ENCODE measurements at places on chromosomes 3 and 15.

- DNase-seq = no peak
Measured at GRCh38 chr3:160390565-160391138, 8.4 kb downstream of the IFT80 start.

- no peak for DNase-seq
Measured at GRCh38 chr3:120119846-120120510, 25.7 kb upstream of the GSK3B start.

GRCh38 chr15:97694456-97694855, 266.0 kb upstream of the ARRDC4 start:
- no peak for DNase-seq

DNA sequence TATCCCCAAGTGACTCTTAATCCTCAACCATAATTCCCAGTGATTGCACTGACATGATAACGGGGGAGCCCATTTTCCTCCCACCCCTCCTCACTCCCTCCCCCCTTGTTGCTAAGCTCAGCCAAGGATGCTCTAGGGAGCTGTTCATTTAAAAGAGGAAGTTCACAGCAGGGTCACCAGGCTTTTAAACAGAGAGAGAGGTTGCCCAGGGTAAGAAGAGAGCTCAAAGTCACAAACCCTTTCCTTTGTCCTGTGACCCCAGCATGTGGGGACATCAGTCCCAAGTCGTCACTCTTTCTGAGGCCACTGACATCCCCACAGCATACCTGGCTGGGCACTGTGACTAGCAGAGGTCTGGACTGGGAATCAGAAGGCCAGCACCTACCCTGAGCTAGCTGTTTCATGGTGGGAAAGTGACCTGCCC, 144.1 kb downstream of the RORA start:
- DNase-seq = no peak

DNA sequence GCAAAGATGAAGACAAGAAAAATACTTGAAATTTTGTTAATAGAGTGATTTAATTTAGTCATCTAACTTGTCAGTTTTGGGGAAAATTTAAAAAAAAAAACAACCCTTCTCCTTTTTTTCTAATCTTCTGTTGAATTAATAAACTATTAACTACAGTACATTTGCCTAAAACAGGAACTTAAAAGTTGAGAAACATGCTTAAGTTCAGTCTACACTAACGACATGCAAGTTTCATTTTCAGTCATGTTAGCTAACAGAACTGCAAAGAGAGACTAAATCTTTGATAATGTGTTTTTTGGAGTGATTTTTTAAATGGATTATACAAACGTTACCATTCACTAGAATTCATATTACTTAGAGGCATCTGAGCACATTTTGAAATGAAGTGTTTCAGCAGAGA, 71.9 kb upstream of the MBNL1 start:
- no peak for DNase-seq

GRCh38 chr15:47517737-47518136, 199.6 kb upstream of the SEMA6D start:
- no peak for DNase-seq

DNA sequence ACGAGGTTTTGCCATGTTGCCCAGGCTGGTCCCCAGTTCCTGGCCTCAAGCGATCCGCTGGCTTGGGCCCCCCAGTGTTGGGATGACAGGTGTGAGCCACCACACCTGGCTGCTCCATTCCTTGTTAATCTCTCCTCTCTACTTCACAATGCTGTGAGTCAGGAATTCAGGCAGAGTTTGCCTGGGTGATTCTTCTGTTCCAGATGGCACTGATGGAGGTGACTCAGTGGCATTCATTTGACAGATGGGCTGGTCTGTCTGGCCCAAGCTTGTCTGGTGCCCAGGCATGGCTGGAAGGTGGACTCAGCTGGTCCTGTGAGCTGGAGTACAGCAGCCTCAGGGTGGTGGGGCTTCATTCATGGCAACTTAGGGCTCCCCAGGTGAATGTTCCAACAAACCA, 43.2 kb downstream of the SLC6A20 start:
- no peak for DNase-seq

DNA sequence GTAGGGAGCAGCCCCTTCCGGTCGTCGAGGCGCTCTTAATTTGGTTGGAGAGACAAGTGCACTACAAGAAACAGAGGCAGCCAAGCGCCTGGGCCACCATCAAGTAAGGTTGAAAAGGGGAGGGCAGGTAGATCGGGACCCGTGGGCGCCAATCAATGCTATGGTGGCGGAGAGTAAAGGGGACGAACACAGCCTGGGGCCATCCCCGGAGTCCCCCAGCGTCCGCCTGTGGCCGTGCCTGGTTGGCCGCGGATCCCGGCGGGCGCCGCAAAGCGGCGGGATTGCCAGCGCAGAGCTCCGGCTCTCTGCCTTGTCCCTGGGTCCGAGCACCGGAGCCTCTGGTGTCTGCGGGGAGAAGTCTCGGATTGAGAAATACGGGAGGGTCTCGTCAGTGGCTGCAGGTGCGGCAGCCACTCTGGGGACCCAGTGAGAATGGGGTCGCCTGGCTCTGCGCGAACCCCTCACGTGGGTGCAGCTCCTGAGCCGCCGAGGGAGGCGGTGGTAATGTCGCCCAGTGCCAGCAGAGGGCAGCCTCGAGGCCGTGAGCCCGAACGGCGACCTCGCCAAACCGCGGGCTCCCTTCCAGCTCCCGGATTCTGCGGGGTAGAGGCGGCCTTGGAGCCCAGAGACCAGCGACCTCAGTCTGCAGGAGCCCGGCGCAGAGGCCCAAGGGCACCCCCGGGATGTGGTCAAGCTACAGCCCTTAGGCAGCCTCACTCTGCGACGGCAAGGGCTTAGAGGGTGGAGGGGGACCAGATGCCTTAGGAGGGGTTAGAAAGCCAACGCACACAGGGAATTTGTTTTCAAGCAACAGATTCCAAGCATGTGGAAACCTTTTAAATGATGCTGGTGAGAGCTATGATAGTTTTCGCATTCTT, 10.8 kb downstream of the FOXL2 start:
- peak; percentile 72 for DNase-seq

DNA sequence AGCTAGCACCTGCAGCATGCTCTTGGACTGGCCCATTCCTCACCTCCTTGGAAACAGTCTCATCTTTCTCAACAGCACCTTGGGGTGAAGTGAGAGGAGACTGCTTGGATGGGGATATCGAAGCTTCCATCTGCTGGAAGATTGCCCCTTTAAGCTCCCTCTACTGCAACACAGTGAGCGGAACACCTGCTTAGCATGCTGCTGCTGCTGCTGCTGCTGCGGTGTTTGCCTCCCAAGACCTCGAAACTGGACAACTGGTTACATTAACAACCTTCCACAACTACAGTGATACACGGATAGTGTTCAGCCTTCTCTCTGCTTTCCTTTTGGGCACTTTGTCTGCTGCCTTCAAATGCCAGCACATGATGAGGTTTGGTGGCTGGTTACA, 253.9 kb upstream of the LYSMD4 start:
- no peak for DNase-seq

- no peak for DNase-seq
Measured at GRCh38 chr3:115357456-115357855, 210.4 kb upstream of the ZBTB20 start.

- no peak for DNase-seq
Measured at GRCh38 chr3:122322095-122323075, 2.7 kb upstream of the CSTA start.

- no peak for DNase-seq
Measured at GRCh38 chr3:29683018-29683993, 402.4 kb downstream of the RBMS3 start.

DNA sequence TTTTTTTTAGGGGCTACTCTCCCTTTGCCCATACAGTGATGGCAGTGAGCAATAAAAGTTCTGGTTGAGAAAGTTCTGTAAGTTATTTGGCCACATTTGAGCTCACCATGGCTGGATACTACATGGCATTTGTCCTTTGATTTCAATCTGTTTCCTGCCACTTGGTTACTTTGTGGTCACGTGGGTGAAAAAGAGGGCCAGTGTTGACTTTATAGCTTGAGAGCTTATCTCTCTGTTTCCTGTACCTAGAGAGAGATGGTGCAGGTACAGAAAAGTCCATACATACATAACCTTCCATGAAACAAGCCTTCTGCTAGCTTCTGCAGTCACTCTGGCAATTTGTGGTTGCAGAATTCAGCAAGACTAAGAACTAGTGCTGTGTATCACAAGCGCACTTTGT, 23.4 kb upstream of the MECOM start:
- no peak for DNase-seq

- no peak for DNase-seq
Measured at GRCh38 chr3:48826451-48826850, 21.2 kb downstream of the PRKAR2A start.

DNA sequence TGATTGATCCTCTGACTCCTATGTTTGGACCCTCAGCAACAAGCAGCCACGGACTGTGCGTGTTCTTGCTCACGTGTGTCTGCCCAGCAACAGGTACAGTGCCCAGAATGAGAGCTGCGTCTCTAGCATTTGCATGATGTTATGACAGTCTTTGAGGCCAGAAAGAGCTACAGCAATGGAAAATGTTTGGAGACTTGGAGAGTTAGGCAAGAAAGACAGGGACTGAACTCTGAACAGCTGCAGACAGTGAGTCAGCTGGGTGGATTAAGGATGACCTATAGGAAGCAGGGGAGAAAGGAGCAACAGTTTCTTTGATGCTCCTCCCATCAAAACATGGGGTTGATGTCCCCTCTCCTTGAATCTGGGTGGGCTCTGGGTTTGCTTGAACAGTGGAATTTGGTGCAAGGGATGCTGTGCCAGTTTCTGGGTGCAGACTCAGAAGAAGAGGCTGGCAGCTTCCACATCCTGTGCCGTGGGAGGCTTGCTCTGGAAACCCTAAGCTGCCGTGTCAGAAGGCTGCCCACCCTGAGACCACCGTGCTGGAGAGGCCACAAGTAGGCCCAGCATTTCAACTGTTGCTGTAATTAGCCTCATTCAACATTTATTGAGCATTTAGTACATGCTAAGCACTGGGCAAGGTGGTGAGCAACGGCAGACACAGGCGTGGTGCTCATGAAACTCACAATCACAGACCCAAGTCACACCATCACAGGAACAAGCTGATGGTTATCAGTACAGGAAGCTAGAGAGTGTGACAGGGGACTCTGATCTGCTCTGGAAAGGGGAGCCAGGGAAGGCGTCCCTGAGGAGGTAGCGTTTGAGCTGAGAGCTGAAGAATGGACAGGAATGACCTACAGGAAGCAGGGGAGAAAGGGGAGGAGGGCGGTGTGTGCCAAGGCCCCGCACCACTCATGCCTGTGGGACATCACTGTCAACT, 21.7 kb downstream of the CCR9 start:
- DNase-seq = no peak

DNA sequence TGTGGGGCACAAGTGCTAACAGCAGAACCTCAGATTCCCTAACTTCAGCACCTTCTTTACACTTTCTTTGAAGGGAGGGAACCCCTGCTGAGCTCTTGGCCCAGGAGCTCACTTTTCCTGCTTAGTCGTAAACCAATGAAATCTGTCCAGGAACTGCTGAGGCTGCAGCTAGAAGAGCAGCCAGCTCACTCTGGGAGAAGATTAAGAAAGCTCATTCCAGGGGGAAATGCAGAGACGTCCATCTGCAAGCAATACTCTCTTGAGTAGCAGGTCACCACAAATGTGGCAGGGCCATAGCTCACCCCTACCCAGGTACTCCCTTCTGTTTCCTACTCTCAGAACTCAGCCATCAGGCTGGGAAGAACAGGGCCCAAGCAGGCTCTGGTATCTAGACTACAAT, 103.3 kb downstream of the WDR76 start:
- no peak for DNase-seq

DNA sequence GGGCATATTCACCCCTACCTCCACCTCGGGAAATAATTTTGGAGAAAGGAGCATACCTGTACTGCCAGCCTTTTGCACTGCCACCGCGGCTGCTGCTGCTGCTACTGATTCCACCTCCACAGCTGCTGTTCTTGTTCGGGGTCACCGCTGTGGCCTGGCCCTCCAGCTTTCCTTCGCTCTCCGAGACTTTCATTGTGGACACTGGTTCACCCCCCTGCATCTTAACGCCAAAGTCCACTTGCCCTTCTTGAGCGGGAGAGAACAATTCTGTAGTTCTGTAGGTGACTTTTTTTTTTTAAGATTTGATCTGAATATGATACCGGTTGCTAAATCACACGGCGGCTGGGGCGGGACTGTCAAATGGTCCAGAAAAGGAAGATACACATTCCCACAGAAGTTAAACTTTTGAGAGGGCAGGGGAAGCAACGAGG, 701 bp downstream of the OSBPL11 start:
- DNase-seq = peak; percentile 21

- peak; percentile 79 for DNase-seq
Measured at GRCh38 chr15:28123408-28124023, 24.4 kb upstream of the OCA2 start.

DNA sequence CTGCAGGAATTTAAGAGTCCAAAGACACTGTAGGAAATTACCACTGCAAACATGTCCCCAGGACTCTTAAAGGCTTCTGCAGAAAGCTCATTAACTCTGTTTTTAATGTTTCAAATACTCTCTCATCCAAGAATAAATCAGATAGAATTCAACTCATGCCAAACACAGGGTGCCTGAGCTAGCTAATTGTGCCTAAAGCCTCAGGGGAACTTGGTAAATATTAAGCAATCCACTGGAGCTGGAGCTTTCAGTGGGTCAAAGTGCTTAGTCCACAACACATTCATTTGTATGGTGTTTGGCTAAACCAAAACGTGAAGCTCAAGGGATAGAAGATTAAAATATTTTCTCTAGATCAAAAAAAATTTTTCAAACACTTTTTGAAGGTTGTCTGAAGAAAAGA, 131.4 kb downstream of the THRB start:
- DNase-seq = no peak

- no peak for DNase-seq
Measured at GRCh38 chr3:183153210-183153950, 9.2 kb downstream of the LAMP3 start.

GRCh38 chr15:71476823-71477222, 333.5 kb upstream of the NR2E3 start:
- DNase-seq = no peak

- no peak for DNase-seq
Measured at GRCh38 chr15:61118885-61119284, 110.2 kb downstream of the RORA start.

GRCh38 chr3:61868499-61868898, 307.1 kb downstream of the PTPRG start:
- DNase-seq = no peak

GRCh38 chr3:125043599-125044151, 12.1 kb downstream of the HEG1 start:
- DNase-seq = no peak

GRCh38 chr3:30006111-30006510, 600.3 kb upstream of the TGFBR2 start:
- no peak for DNase-seq

GRCh38 chr3:36643192-36643591, 121.2 kb downstream of the DCLK3 start:
- DNase-seq = no peak

- no peak for DNase-seq
Measured at GRCh38 chr15:57861815-57862586, 155.5 kb downstream of the POLR2M start.

- DNase-seq = no peak
Measured at GRCh38 chr3:188126276-188126675, 27.7 kb upstream of the LPP start.

- no peak for DNase-seq
Measured at GRCh38 chr3:24088782-24089181, 143.7 kb downstream of the NR1D2 start.

DNA sequence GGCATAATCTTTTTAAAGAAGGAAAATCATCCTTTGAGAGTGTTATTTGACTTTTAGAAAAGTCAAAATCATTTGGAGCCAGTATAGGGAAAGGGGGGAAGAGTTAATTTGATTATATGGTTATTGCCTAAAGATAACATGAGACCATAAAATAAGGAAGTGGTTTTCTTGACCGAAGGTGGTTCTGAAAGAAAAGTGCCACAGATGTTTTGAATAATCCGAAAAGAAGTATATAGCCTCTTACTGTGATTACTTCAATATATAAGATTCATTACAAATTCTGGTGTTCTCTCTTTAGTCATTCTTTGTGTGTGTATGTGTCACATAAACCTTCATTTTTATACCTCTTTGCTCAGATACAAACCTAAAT, 1.1 kb downstream of the DNAJB11 start:
- no peak for DNase-seq

All from tibial nerve (tissue), 4 donors.